ENCODE measurements at places on chromosomes 13 and 19. TPM values are rescaled to one million over a fixed set of nuclear protein-coding genes. Genes with fewer than 3 reads are reported as not detected.

Gene C13orf42
- total RNA-seq, result 0.41 TPM

Gene ANKRD24
- total RNA-seq, result 1.9 TPM

Gene EFNA2
- 2.9 TPM for total RNA-seq

Gene GAS6
- total RNA-seq, result 54.1 TPM

Gene SLC6A16
- 3.2 TPM for total RNA-seq

Gene SLC10A2
- total RNA-seq, result 0.12 TPM

Gene ZNF256
- 10.9 TPM for total RNA-seq

Gene TMEM221
- 1.5 TPM for total RNA-seq

Gene ERFL
- total RNA-seq, result 0.12 TPM

Gene CHERP
- 30.5 TPM for total RNA-seq

Gene MIER2
- total RNA-seq, result 19.2 TPM

Gene FUT2
- total RNA-seq, result 1.5 TPM

Gene LRRC4B
- 35.3 TPM for total RNA-seq

Gene NLRP9
- total RNA-seq, result not detected

Gene CGB3
- total RNA-seq, result not detected

Gene NAA16
- total RNA-seq, result 33.6 TPM

Gene JSRP1
- total RNA-seq, result 12.8 TPM

Gene TMEM38A
- 45.7 TPM for total RNA-seq

Gene CYP4F3
- total RNA-seq, result 3.3 TPM

Gene RELB
- total RNA-seq, result 14.4 TPM

Gene SIGLEC10
- 2.4 TPM for total RNA-seq

Gene GJB6
- 1.2 TPM for total RNA-seq

Gene CARS2
- 74.0 TPM for total RNA-seq

Gene MEX3D
- total RNA-seq, result 52.7 TPM

Gene ZNF222
- total RNA-seq, result 3.3 TPM

Gene SYT3
- 0.76 TPM for total RNA-seq

Gene ZNF699
- total RNA-seq, result 11.2 TPM

Gene C19orf33
- 6.8 TPM for total RNA-seq

Gene MAB21L1
- total RNA-seq, result 0.53 TPM

Gene PDE4A
- 4.8 TPM for total RNA-seq

Gene SLC1A6
- 0.47 TPM for total RNA-seq

Gene ZNF8
- total RNA-seq, result 10.9 TPM

Gene SERPINE3
- not detected for total RNA-seq

Gene ETFB
- 70.2 TPM for total RNA-seq

Gene PSG1
- not detected for total RNA-seq

Gene CATSPERD
- not detected for total RNA-seq

Gene KL
- total RNA-seq, result 44.2 TPM

Gene NKPD1
- total RNA-seq, result 0.12 TPM

Gene MISP3
- 6.6 TPM for total RNA-seq

Gene ZNF43
- total RNA-seq, result 35.1 TPM

Gene PABPC3
- total RNA-seq, result 0.23 TPM

Gene MRPS31
- total RNA-seq, result 23.1 TPM

Gene KANK3
- total RNA-seq, result 29.7 TPM

Gene CEACAM3
- 2.6 TPM for total RNA-seq

Gene PIN1
- total RNA-seq, result 70.5 TPM

Gene S1PR2
- total RNA-seq, result 13.9 TPM

Gene NPAS1
- total RNA-seq, result 2.4 TPM

Gene TDRD12
- total RNA-seq, result 0.12 TPM

Gene FFAR3
- 0.76 TPM for total RNA-seq

Gene IFNL1
- not detected for total RNA-seq
